KG1 (cell line): ENCODE measurements at places on chromosomes 1 and 21.

DNA sequence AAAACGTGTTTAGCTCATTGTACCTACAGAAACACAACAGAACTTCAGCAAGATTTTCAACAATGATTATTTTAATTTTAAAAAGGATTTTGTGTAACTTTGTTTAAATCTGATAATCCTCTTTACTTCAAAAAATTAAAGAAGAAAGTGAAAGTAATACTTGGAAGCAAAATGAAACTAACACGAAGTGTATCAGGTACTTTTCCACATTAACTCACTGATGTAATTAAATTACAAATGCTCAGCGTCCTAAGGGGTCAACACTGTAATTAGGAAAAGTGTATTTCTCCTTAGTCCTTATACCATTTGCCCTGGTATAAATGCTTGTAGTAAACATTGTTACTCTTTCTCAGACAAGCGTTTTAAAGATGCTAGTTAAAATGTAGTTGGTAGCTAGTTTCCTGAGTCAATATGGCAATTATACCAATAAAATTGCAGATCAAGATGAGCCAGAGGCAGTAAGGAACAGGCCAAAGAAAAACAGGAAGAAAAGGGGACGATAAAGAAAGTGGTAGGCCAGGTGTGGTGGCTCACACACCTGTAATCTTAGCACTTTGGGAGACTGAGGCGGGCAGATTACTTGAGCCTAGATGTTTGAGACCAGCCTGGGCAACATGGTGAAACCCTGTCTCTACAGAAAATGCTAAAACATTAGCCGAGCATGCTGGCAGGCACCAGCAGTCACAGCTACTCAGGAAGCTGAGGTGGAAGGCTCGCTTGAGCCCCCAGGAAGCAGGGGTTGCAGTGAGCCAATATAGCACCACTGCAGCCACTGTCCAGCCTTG, 553.0 kb downstream of the SMYD3 start:
- DNase-seq = no peak

DNA sequence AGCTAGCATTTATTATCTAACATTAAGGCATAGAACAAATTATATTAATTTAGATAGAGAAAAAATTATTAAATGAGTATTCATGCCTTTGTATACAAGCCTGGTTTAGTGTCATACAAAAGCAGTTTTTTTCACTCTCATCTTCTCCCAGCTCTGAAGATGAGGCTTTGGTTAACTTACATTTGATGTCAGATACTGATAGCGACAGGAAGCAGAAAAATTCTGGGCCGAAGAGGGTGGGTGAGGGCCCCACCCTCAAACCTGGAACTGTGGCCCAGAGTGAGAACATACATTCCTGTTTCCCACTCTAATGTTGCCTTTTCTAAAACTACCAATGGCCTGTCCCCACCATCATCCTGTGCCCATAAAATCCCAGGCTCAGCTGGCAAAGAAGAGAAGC, 15.0 kb downstream of the OR2T1 start:
- no peak for DNase-seq

DNA sequence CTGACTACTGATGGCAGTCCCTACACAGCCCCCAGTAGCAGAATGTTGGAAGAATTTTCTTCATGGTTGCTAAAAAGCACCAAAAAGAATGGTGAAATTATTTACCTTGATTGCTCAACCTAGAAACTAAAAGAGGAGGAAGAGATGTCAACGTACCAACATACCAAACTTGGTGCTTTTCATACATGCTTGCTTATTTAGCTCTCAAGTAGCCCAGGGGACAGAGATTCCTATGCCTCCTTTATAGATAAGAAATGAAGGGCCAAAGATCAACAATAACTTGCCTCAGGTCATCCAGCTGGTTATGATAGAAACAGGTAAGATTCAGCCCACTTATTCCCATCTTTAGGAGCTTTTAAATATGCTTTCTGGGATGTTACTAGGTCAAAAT, 170.6 kb downstream of the PIGK start:
- no peak for DNase-seq

DNA sequence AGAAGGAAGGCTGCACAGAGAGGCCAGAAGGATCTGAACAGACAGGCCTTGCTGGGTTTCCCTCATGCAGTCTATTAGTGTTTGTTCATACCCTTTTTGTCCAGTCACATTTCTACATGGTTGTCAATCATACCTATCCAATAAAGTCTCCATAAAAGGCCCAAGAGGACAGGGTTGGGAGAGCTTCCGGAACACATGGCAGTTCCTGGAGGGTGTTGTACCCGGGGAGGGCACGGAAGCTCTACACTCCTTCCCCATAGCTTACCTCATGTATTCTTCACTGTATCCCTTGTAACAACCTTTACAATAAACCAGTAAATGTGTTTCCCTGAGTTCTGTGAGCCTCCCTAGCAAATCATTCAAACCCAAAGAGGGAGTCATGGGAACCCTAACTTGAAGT, 28.0 kb downstream of the MCOLN2 start:
- no peak for DNase-seq

- no peak for DNase-seq
Measured at GRCh38 chr1:40708750-40709099, 17.2 kb downstream of the NFYC start.

- no peak for DNase-seq
Measured at GRCh38 chr1:227901906-227902640, 45.7 kb downstream of the WNT9A start.

DNA sequence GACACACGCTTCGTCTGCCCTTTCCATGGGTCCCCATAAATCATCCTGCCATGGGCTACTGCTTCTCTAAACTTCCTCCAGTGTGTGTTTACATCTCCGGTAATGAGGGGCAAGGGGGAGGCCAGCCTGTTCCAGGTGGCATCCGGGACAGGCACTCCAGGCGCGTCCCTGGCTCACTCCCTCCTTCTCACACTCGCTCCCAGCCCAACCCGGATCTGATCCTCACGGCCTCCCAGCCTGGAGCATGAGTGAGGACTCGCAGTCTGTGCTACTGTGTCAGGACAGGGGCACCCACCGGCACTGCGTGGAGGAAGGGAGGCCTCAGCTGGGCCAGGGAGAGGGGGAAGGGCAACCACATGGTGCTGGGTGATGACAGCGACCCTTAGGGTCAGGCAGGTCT, 225.4 kb downstream of the TRABD2B start:
- DNase-seq = no peak

GRCh38 chr1:80436851-80437250, 1363.9 kb upstream of the ADGRL2 start:
- DNase-seq = no peak

- DNase-seq = no peak
Measured at GRCh38 chr1:242205622-242206489, 207.0 kb upstream of the MAP1LC3C start.

DNA sequence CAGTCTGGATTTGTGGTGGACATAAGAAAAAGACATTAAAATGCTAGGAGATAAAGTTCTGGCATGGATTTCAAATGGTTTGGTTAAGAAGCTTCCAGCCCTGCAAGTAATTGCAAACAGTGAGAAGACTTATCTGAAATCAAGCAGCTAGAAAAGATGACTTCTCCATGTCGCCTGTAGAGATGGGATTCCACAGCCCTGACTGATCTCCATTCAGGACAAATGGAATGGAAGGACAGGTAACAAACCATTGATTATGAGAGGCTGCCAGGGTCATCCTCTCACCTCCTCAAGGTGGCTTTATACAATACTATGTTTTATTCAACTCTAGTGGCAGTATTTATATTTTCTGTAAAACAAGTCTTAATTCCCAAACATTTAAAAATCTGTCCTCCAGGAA, 237.9 kb downstream of the HLX start:
- DNase-seq = no peak

DNA sequence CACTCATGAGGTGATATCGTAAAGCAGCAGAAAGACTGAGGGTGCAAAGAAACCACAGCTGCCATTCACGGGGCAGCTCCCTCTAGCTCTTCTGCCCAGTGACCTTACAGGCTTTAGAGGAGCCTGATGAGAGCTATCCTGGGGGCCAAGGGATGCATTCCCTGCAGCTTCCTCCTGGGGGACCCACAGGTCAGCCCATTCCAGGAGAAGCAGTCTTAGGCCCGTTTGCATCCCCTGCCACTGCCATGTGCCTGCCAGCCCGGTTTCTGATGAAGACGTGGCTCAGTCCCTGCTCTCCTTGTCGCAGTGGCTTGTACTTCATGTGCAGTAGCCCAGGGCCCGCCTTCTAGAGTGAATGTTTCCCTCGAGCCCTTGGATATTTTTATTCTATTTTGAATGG, 22.8 kb downstream of the ATP5PO start:
- no peak for DNase-seq

DNA sequence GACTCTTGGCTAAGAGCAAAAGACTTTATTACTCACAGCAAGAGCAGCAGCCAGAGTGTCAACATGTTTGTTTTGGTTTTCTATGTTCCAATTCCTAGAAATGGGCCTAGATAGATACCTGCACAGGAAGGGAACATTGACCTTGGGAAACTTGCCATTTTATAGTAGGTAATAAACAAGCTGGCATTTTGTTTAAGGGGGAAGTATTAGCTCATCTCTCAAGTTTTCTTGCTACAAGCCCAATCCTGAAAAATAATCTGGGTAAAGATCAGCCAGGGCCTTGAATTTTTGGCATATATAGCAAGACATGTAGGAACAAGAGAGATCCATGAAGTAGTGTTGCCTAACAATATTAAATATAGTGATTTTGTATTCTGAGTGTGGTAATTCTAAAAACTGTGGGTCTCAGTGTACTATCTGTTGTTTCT, 51.4 kb upstream of the RGL1 start:
- no peak for DNase-seq

DNA sequence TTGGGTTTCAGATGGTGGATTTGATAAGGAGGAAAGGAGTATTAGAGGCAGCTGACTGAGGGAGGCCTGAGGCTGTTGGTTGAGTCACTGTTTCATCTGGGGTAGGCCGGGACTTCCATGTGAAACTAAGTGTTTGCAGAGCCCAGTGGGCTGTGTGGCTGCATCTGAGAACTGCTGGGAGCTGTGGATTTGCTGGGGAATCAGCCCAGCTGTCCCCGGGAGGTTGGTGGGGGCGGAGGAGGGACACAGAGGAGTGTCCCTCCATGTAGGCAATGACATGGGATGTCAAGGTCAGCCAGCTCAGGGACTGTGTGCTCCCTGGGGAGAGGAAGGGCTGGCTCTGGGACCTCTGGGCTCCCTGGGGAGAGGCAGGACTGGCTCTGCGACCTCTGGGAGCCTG, 36.4 kb downstream of the SLC2A7 start:
- DNase-seq = no peak

DNA sequence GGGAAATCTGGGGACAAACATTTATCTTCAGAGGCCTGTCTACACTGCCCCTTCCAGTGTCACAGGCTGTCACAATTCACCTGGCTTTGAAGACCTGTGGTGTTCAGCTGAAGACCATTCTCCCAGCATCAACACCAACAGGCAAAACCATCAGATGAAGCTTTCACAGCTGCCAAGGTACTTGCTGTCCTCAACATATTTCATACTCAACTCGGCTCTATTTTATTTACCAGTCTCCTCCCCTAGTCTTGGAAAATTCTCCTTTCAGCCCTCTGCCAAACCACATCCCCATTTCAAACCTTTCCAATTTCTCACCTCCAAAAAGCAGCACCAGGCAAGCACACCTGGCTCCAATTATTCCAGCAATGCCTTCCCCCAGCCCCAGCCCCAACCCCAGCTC, 108.8 kb downstream of the TGFBR3 start:
- no peak for DNase-seq

DNA sequence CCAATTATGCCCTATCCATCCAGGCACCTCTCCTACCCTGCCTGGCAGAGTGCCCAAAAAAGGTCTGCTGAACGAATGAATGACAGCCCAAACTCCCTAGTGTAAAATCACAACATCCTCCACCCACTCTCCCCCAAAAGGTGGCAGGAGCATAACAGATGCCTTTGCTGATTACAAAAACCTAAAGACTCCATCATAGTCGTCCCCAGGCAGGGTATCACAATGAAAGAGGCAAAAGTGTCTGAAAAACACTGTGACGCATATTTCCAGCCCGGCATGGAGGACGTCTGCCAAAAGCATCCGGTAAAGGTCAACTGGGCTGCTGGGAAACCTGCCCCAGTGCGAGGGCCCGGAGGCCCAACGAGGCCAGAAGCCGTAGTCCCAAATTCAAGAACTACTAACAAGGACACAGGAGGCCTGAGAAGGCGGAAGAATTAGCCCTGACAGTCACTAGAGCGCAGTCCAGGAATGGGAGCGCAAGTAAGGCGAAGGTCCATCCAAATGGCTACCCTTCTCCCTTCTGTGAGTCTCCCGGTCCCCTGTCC, 576 bp downstream of the SMIM12 start:
- DNase-seq = no peak

- no peak for DNase-seq
Measured at GRCh38 chr21:38637161-38637560, 138.9 kb upstream of the ERG start.

DNA sequence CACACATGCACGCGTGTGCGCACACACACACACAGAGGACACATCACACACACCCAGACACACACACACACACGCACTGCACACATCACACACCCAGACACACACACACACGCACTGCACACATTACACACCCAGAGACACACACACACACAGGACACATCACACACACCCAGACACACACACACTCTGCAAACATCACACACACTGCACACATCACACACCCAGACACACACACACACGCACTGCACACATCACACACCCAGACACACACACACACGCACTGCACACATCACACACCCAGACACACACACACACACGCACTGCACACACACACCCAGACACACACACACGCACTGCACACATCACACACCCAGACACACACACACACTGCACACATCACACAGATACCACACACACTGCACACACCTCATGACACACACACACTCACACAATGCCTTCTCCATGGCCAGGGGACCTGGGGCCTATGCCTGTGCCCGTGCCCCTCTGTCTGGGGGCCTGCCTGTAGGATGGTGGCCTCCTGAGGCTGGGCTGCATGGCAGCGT, 24.4 kb downstream of the CRYAA start:
- no peak for DNase-seq

- DNase-seq = no peak
Measured at GRCh38 chr1:65119951-65120350, 28.1 kb upstream of the AK4 start.

- no peak for DNase-seq
Measured at GRCh38 chr21:41507521-41508414, at the start of gene TMPRSS2. Gene TMPRSS2 (minus strand): TSS chr21:41508158. CDS start chr21:41498133, 10,025 bp downstream.

DNA sequence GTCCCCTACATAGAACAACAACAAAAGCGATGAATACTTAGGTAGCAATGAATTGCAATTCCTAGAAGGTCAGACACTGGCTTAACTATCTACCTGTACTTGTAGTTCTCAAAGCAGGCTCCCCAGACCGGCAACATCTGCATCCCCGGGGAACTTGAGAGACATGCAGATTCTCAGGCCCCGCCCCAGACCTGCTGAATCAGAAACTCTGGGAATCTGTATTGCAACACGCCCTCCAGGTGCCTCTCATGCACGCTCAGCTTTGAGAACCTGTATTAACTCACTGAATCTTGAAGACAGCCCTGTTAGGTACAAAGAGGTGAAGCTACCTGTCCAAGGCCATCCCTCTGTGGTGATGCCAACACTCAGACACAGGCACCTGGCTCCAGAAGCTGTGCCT, 128.1 kb downstream of the KAZN start:
- DNase-seq = no peak

GRCh38 chr1:78143673-78144072, 97.9 kb downstream of the GIPC2 start:
- no peak for DNase-seq

GRCh38 chr1:202090994-202091393, 31.7 kb upstream of the GPR37L1 start:
- no peak for DNase-seq
